Activated CD4-positive, alpha-beta memory T cell treated with anti-CD3 and anti-CD28 coated beads, Interleukin-2, amount 10 ng/mL, durations not matched to agents 7 days and 5 days (primary cell): ENCODE measurements at places on chromosomes 7 and 10. TPM values are rescaled to one million over a fixed set of nuclear protein-coding genes. Genes with fewer than 3 reads are reported as not detected.
A peak's percentile ranks its signal among the peaks of the same experiment; 100 is the strongest.

GRCh38 chr10:14665304-14665703 lies 109.4 kb downstream of the FAM107B start:
- H3K27me3 ChIP-seq: no peaks in the 10 kb centered on the region
- peaks cover 31% of the 10 kb centered on the region for H3K36me3 ChIP-seq
- H3K27ac ChIP-seq: no peak overlapping the region
- no peak overlapping the region for H3K4me3 ChIP-seq
- DNase-seq: no peak
- H3K4me1 ChIP-seq: peaks cover 30% of the 10 kb centered on the region

DNA sequence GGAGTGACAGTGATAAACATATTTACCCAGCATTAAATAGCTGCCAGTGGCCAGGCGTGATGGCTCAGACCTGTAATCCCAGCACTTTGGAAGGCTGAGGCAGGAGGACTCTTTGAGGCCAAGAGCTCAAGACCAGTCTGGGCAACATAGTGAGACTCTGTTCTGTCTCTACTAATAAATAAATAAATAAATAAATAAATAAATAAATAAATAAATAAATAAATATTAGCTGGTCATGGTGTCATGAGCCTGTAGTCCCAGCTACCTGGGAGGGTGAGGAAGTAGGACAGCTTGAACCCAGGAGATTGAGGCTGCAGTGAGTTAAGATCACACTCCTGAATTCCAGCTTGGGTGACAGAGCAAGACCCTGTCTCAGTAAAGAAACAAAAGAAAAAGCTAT lies 384.0 kb upstream of the ADARB2 start:
- H3K4me1 ChIP-seq: no peaks in the 10 kb centered on the region
- H3K4me3 ChIP-seq: no peak overlapping the region
- H3K36me3 ChIP-seq: no peaks in the 10 kb centered on the region
- no peak for DNase-seq

DNA sequence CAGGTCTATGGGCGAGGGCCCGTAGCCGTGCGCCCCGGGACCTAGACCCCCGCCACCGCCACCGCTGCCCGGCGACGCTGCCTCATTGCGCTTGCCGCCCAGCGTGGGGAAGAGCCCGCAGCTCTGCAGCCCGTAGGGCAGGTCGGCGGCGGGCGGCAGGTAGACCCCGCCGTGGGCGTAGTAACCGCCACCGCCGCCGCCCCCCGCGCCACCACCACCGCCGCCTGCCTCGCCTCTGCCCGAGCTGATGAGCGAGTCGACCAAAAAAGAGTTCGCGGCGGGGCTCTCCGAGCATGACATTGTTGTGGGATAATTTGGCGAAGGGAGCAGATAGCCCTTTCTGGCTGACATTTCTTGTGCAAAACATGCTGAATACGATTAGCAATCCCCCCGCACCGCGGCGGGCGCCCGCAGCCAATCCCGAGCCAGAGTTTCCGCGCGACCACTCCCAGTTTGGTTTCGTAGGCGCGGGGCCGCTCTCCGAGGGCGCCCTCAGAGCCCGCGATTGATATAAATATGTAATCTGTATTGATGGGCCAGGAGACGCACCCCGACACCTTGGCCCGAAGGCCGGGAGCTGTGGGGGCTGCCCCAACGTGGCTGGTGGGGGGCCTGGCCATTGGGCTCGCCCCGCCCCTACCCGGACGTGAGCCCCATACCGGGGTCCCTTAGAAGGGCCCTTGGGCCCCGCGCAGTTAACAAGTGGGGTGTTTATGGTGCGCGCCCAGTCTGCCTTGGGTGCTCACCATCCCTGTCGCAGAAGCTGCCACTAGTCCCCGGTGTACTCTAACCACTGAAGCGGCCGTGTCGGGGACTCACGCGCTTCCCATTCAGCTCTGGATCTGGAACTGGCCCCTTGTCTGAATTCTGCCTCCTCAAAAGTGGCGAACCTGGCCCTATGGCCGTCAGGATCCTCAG lies at the start of gene HOXA10:
TSS of gene HOXA10 (minus strand) at position 365 of the 918 bp plus-strand sequence. CDS start at position 351, 14 bp downstream.
- DNase-seq: no peak
- no peak within 1 kb of the TSS for H3K27ac ChIP-seq
- H3K36me3 ChIP-seq: no peaks in the 10 kb centered on the region
- H3K27me3 ChIP-seq: peaks cover 64% of the 10 kb centered on the region

- H3K4me1 ChIP-seq: no peaks in the 10 kb centered on the region
- no peak overlapping the region for H3K27ac ChIP-seq
- no peaks in the 10 kb centered on the region for H3K27me3 ChIP-seq
- no peak for DNase-seq
- H3K36me3 ChIP-seq: no peaks in the 10 kb centered on the region
These were observed 172.6 kb downstream of the ZNF248 start for GRCh38 chr10:37684765-37685164.

DNA sequence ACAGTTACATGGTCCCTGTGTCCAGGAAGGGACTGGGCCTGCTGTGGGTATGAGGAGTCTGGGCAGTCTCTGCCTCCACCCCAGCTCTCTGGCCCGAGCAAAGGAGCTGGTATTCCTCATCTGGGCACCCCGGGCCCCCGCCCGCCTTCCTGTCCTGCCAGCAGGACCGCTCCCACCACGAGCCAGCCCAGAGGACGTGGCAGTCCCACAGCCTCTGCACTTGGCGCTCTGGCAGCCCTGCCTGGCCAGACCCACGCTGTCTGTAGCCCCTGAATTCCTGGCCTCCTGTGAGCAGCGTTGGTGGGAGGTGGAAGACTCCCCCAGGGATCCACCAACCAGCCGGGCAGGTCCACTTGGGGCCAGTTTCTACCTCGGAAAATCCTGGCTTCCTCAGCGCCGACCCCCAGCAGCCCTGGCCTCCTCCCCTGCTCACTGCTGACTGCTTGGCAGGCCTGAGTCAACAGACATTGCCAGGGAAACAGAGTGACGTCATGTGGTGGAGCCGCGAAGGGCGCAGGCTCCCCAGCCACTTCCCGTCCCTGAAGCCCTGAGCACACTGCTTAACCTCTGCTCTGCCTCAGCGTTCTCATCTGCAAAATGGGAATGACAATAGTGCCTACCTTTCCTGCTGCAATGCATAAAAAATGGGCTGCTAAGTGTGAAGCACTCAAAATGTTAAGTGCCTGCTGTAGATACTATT lies 21.6 kb upstream of the LIMK1 start:
- peaks cover 11% of the 10 kb centered on the region for H3K4me1 ChIP-seq
- H3K4me3 ChIP-seq: peak overlapping the region; percentile 53
- no peaks in the 10 kb centered on the region for H3K36me3 ChIP-seq
- H3K27me3 ChIP-seq: peaks cover 10% of the 10 kb centered on the region
- peak; percentile 86 for DNase-seq

GRCh38 chr7:92723943-92724342 lies 112.4 kb downstream of the CDK6 start:
- H3K4me3 ChIP-seq: no peak overlapping the region
- H3K27ac ChIP-seq: no peak overlapping the region
- H3K36me3 ChIP-seq: peaks cover 59% of the 10 kb centered on the region
- H3K27me3 ChIP-seq: no peaks in the 10 kb centered on the region
- DNase-seq: no peak
- peaks cover 53% of the 10 kb centered on the region for H3K4me1 ChIP-seq

DNA sequence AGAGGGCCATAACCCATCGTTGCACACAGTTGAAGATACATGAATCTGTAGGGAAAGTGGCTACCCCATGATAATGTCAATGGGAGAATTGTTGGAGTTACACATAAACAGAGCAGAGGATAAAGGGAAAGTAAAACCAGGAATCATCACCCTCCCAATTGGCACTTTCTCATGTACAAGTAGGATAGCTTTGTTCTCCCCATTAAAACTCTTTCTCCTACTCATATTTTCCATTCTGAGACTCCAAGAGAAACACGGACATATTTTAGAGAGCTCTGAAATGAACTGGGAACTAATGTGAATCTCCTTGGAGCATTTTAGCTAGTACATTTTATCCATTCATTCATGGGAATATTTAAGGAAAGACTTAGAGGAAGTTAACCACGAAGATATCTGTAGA lies 17.2 kb upstream of the LRRC17 start:
- no peaks in the 10 kb centered on the region for H3K36me3 ChIP-seq
- H3K27me3 ChIP-seq: no peaks in the 10 kb centered on the region
- H3K27ac ChIP-seq: no peak overlapping the region
- no peaks in the 10 kb centered on the region for H3K4me1 ChIP-seq
- no peak overlapping the region for H3K4me3 ChIP-seq
- no peak for DNase-seq

DNA sequence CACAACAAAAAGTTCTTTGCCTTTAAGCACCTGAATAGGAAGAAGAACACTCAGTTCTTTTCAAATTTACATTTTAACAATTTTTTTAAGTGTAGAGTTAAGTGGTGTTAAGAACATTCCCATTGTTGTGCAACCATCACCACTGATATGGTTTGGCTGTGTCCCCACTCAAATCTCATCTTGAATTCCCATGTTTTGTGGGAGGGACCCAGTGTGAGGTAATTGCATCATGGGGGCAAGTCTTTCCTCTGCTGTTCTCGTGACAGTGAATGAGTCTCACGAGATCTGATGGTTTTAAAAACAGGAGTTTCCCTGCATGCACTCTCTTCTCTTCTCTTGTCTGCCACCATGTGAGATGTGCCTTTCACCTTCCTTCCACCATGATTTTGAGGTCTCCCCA lies 155.7 kb downstream of the PLXNA4 start:
- no peak for DNase-seq
- H3K27me3 ChIP-seq: peaks cover 50% of the 10 kb centered on the region
- H3K4me1 ChIP-seq: peaks cover 10% of the 10 kb centered on the region
- peaks cover 13% of the 10 kb centered on the region for H3K36me3 ChIP-seq
- no peak overlapping the region for H3K27ac ChIP-seq

DNA sequence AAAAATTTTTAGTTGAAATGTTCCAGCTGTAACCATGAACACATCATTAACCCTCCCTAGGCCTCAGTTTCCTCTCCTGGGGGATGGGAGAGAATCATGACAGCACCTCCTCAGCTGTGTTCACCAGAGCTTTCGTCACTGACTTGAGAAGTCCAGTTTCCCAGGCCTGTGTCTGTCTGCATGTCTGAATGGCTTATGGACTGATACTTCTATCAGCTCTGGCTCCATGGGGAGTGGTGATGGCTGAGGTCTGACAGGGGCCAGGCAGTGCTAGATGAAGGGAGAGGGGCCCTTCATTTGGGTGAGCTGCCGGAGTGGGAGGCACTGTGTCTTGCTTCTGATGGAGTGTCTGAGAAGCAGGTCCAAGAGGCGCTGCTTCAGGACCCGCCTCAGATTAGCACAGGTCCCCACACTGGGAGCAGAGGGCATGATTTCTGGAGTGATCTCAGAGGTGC lies 192.9 kb downstream of the PTPN20 start:
- no peaks in the 10 kb centered on the region for H3K36me3 ChIP-seq
- no peaks in the 10 kb centered on the region for H3K27me3 ChIP-seq
- no peak for DNase-seq
- H3K27ac ChIP-seq: no peak overlapping the region
- H3K4me3 ChIP-seq: no peak overlapping the region

DNA sequence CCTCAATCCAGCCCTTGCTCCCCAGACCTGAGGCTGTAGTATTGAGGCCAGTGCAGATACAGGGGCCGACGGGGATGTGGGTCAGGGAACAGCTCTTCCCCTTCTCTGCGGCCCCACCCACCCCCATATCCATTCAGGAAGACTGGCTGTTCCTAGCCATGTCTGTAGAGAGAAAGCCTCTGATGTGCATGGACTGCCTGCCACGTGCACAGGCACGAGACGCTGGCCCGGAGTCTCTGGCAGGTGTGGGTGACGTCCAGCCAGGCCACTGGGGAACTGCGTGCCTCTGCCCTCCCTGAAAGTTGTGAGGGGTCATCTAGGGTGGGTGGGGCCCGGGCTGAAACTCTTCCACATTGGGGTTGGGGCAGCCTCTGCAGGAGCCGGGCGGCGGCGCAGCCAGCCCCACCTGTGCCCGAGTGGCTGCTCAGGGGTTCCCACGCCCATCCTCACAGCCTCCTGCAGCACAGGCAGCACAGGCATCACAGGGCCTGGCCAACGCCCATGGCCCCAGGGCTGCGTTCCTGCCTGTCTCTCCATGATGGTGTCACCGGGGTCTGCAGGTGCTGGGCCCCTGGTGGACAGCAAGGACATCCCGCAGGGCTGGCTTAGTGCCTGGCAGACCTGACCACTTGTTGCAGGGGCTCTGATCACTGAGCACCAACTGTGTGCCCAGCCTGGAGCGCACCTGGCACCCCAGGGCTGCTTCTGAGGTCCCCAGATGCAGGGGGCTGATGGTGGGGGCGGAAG lies 27.5 kb downstream of the MICALL2 start:
- no peak for DNase-seq
- no peak overlapping the region for H3K4me3 ChIP-seq
- no peaks in the 10 kb centered on the region for H3K36me3 ChIP-seq
- no peak overlapping the region for H3K27ac ChIP-seq

GRCh38 chr7:3107889-3108570 lies 64.4 kb upstream of the CARD11 start:
- peak; percentile 57 for DNase-seq
- H3K36me3 ChIP-seq: peaks cover 73% of the 10 kb centered on the region
- H3K27ac ChIP-seq: peak overlapping the region; percentile 99
- H3K4me1 ChIP-seq: peaks cover 94% of the 10 kb centered on the region
- no peak overlapping the region for H3K4me3 ChIP-seq

DNA sequence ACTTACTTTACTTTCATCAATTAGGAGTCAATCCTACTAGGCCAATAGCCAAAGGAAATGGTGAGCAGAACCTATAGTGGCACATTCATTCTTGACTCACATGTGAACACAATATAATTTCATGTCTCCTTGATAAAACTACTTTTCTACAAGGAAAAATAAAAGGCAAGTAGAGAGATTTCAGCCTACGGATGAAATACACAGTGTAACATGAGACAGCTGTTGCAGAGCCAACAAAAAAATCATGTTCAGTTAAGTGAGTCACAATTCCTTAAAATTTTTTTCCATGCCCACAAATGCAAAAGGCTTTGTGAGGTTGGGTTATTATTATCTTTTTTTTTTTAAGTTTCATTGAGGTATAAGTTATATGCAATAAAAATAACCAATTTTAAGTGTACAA lies 54.8 kb downstream of the GPR141 start:
- no peaks in the 10 kb centered on the region for H3K36me3 ChIP-seq
- H3K27me3 ChIP-seq: peaks cover 6% of the 10 kb centered on the region
- no peak overlapping the region for H3K27ac ChIP-seq
- no peak overlapping the region for H3K4me3 ChIP-seq

GRCh38 chr10:10975647-10976046 lies 42.0 kb upstream of the CELF2 start:
- peaks cover 53% of the 10 kb centered on the region for H3K27me3 ChIP-seq
- H3K27ac ChIP-seq: no peak overlapping the region
- H3K4me3 ChIP-seq: no peak overlapping the region

- H3K4me3 ChIP-seq: no peak overlapping the region
- no peak overlapping the region for H3K27ac ChIP-seq
- DNase-seq: no peak
- no peaks in the 10 kb centered on the region for H3K4me1 ChIP-seq
- peaks cover 13% of the 10 kb centered on the region for H3K27me3 ChIP-seq
- no peaks in the 10 kb centered on the region for H3K36me3 ChIP-seq
These were observed 4.3 kb downstream of the ELFN1 start for GRCh38 chr7:1674161-1675035.

CHST12 gene
- 64.6 TPM for total RNA-seq

WDR86 gene
- 0.50 TPM for total RNA-seq

BMPR1A gene
- 17.2 TPM for total RNA-seq

PTEN gene
- 88.5 TPM for total RNA-seq

COL1A2 gene
- 0.08 TPM for total RNA-seq

DENND10 gene
- total RNA-seq: 52.4 TPM
